ENCODE measurements at places on chromosomes 7 and 10.
A peak's percentile ranks its signal among the peaks of the same experiment; 100 is the strongest.

DNA sequence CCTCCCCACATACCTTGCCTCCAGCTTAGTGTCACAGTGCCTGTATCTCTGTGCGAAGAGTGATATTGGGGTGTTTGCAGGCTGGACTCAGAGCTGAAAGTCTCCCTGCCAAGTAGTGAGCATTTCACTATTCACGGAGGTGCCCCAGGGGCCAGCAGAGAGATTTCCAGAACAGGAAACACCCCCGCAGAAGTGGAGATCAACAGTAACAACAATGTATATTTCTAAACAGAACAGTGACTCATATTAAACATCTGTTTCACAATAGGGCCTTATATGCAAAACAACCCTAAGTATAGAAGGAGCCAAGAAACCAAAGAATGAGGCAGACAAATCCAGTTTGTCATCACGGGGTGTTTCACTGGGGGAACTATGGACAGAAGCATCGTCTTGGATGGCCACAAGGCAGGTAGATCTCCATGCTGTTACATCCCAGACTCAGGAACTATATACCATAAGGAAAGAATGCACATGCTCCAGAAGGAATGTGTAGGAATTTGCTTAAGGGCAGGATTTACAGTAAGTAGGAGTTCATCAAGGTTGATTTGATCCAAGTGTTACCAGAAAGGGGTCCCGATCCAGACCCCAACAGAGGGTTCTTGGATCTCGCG, 29.3 kb upstream of the CCL24 start:
- DNase-seq = peak; percentile 33

DNA sequence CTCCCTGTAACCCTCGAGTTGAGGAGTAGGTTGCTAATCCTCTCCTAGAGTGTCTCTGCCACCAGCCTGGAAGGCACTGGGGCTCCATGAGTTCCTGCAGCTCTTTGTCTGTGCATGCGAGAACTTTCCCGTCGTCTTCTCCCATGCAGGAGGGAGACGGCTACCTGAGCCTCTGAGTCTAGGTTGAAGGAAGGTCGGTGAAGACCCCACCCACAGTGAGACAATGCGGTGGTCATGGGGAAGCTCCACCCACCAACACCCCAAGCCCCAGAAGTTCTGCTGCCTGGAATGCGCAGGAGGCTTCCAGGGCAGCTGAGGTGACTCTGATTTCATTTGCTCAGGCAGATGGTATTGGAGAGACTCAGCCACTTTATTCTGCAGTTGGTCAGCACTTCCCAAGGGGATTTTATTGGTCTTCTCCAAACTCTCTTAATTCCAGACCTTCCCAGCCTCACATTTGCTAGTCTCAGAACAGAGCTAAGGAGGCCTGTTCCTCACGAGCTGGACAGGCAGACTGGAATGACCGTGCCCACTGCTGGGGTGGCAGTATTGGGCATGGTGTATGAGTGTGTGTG, 36.5 kb downstream of the PTPRE start:
- no peak for DNase-seq

GRCh38 chr7:151520419-151521261, 945 bp upstream of the RHEB start:
- peak; percentile 12 for DNase-seq

- no peak for DNase-seq
These were observed 1173.3 kb downstream of the GATA3 start for GRCh38 chr10:9227679-9228365.

- no peak for DNase-seq
These were observed 767.5 kb downstream of the GRID1 start for GRCh38 chr10:85599081-85599480.

DNA sequence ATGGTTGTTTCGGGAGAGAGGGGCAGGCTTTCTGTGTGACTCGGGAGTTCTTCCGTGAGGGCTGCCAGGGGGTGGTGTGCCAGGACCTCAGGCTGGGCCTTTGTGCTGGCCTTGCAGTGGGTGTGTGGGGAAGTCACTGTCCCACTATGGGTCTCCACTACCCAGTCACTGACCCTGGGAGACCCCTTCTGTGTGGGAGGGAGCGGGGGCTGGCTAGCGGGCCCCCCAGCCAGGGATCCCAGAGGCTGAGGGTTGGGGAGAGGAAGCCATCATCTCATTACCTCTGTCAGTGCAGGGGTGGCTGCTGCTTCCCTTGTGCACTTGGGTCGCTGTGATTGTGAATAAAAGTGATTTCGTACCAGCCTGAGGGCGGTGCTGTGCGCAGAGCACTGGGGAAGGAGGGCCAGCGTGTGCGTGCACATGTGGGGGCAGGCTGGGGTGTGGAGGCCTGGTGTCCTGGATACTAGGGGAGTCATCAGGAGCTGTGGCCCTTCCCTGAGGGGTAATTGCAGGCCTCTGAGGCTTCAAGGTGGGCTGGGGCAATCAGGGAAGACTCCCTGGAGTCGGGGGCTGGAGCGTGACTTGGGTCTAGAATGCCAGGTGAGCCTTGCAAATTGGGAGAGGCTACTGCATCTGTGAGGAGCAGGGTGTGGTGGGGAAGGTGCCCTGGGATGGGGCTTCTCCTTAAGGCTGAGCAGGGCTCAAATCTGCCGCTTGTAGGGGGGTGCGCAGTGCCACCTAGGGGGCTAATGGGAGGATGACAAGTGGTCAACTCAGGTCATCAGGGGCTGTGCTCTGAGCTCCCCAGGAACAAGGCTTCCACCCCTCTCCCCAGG, 98.9 kb downstream of the NEURL1 start:
- DNase-seq = peak; percentile 21

- no peak for DNase-seq
These were observed 350 bp upstream of the ZNF37A start for GRCh38 chr10:38093816-38094157.

DNA sequence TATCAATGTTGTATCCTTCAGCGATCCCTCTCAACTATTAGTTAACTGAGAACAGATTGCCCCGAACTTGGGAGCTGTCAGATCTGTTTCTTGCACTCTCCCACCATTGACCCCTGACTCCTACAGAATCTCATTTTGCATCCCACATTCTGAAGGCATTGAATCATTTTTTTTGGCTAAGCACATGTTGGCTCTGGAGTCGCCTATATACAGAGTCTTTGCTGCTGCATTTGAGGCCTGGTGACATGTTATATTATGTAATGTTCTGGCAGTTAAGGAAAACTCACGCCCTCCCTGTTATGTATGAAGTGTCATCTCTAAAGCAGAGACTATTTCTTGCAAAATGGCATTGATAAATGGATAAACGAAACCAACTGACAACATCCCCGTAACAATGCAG, 159.2 kb upstream of the ITGB1 start:
- no peak for DNase-seq

- DNase-seq = no peak
These were observed 93.5 kb downstream of the TNS3 start for GRCh38 chr7:47488201-47488968.

DNA sequence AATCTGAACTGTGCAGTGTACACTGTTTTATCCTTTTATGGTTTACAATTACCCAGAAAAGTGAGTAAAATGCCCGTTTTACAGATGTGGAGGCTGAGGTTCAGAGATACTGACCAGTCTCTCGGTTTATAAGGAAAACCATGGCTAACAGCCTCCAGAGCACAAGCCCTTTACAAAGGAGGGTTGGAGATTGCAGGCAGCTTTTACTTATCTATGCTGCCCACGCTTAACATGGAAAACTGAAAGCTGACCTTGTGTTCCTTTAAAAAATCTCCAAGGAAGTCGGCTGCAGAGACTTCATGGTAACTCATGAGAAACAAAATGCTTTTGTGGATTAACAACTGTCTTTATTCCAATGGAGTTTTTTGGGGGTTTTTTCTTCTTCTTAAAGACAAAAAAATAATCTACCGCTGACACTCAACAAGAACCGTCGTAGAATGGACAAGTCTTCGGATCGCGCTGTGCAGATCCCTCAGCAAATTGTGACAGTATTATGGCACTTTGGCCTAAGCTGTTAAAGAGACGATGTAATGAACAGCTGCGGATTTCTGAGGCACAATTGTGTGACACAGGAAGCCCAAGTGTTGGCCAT, 654 bp upstream of the SLF2 start:
- no peak for DNase-seq

GRCh38 chr7:93817526-93817925, 73.0 kb downstream of the TFPI2 start:
- DNase-seq = no peak

- no peak for DNase-seq
These were observed 123.4 kb downstream of the NEURL1 start for GRCh38 chr10:103616705-103617601.

DNA sequence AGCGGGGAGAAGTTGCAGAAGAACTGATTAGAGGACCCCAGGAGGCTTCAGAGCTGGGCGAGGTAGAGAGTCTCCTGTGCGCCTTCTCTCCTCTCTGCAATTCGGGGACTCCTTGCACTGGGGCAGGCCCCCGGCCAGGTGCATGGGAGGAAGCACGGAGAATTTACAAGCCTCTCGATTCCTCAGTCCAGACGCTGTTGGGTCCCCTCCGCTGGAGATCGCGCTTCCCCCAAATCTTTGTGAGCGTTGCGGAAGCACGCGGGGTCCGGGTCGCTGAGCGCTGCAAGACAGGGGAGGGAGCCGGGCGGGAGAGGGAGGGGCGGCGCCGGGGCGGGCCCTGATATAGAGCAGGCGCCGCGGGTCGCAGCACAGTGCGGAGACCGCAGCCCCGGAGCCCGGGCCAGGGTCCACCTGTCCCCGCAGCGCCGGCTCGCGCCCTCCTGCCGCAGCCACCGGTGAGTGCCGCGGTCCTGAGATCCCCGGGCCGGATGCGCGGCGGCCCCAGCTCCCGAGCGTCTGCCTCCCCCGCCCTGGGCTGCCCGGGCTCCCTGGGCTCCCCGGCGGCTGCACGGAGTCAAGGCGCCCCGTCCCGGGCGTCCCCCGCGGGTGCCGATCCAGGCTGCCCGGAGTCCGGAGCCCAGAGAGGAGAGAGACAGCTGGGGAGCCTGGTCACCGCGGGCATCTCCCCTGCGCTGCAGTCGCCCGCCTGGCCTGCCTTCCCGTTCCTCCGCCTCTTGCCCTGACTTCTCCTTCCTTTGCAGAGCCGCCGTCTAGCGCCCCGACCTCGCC, at the start of gene PLAU:
Gene PLAU (plus strand): TSS at position 369 of the 789 bp plus-strand sequence. CDS start 424 bp downstream, outside the sequence.
- no peak for DNase-seq

- DNase-seq = no peak
These were observed 20.0 kb upstream of the UCN3 start for GRCh38 chr10:5344746-5345145.

DNA sequence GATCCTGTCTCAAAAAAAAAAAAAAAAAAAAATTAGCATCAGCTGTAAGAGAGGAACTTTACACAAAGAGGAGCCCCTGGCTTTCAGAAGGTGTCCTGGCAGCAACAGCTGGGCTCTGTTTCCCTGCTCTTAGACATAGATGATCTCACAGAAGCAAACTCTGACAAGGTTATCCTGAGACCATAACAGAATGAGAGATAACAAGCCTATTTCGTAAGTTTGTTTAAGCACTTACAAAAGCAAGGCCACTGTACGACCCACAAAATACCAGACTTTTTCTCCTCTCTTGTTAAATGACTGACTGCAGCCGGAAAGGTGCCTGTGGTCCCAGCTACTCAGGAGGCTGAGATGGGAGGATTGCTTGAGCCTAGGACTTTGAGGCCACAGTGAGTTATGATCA, 33.3 kb upstream of the OTUD1 start:
- DNase-seq = no peak
